ENCODE measurements at places on chromosomes 5 and 9. TPM values are rescaled to one million over a fixed set of nuclear protein-coding genes. Genes with fewer than 3 reads are reported as not detected.

GRCh38 chr9:114271556-114272510 is 51.1 kb upstream of the ORM1 start:
- no peak overlapping the region for H3K27ac ChIP-seq
- no peak for DNase-seq
- H3K4me3 ChIP-seq, result no peak overlapping the region
- H3K4me1 ChIP-seq, result no peaks in the 10 kb centered on the region

DNA sequence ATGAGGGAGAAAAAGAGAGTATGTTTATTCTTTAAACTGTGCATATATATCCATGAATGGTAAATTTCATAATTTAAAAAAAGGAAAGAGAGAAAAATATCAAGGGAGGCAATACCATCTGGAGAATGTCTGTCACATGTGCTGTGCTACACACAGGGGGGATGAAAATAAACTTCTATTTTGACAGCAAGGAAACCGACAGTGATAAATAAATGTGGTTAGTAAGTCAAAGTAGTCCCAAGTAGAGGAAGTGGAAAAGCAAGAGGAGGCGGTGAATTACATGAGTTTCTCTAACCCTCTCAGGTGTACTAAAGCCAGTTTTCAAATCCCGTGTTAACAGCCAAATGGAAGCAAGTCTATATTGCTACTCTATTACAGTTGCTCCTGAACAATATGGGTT is 83.3 kb downstream of the ICE1 start:
- no peak for DNase-seq
- H3K36me3 ChIP-seq, result no peaks in the 10 kb centered on the region
- no peak overlapping the region for H3K4me3 ChIP-seq
- no peak overlapping the region for H3K27ac ChIP-seq

- DNase-seq, result no peak
- H3K27me3 ChIP-seq, result no peaks in the 10 kb centered on the region
- H3K4me3 ChIP-seq, result no peak overlapping the region
- peaks cover 42% of the 10 kb centered on the region for H3K36me3 ChIP-seq
- no peak overlapping the region for H3K27ac ChIP-seq
Observed at GRCh38 chr5:38922199-38922598, 76.4 kb downstream of the OSMR start.

DNA sequence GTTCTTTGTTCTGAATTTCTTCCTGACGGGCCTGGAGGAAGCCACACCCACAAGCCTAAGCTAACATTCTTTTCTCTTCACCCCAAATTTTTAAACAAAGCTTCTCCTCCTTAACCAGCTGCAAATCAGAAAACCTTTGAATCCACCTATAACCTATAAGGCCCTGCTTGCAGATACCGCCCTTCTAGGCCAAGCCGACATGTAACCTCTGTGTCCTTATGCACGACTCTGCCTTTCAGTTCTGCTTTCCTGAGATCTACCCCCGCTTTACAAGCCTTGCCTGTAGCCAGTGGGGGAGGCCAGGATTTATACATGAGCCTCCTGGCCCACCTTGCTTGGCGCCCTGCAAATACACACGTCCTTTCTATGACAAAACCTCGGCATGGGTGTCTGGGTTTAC is 19.3 kb downstream of the BRD9 start:
- no peak overlapping the region for H3K27ac ChIP-seq
- no peaks in the 10 kb centered on the region for H3K4me1 ChIP-seq
- H3K4me3 ChIP-seq, result no peak overlapping the region
- H3K36me3 ChIP-seq, result peaks cover 96% of the 10 kb centered on the region

GRCh38 chr5:159424123-159424522 is 93.8 kb upstream of the IL12B start:
- H3K27me3 ChIP-seq, result no peaks in the 10 kb centered on the region
- H3K4me1 ChIP-seq, result peaks cover 14% of the 10 kb centered on the region
- no peaks in the 10 kb centered on the region for H3K36me3 ChIP-seq
- no peak for DNase-seq
- H3K4me3 ChIP-seq, result no peak overlapping the region

- H3K4me3 ChIP-seq, result no peak overlapping the region
- H3K4me1 ChIP-seq, result peaks cover 11% of the 10 kb centered on the region
- H3K27ac ChIP-seq, result no peak overlapping the region
- no peak for DNase-seq
Observed at GRCh38 chr9:14133394-14133793, 180.5 kb downstream of the NFIB start.

DNA sequence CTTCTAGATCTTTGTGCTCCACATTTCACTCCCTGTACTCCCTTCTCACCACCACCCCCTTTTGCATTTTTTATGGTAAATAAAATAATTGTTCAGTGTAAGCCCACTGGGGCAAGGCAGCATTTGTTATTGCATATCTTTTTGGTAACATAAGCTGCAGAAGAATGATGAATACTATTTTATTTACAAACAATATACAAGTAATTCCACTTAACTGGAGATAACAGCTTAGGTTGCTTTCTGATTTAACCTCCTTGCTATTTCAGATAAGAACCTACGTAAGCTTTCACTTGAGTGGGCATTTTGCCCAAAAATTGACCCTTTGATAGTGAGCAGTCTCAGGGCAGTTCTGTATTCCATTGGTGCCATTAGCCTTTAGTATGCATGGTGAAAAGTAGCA is 417.9 kb downstream of the SH3GL2 start:
- no peak for DNase-seq
- H3K4me3 ChIP-seq, result no peak overlapping the region
- no peaks in the 10 kb centered on the region for H3K27me3 ChIP-seq
- no peak overlapping the region for H3K27ac ChIP-seq

DNA sequence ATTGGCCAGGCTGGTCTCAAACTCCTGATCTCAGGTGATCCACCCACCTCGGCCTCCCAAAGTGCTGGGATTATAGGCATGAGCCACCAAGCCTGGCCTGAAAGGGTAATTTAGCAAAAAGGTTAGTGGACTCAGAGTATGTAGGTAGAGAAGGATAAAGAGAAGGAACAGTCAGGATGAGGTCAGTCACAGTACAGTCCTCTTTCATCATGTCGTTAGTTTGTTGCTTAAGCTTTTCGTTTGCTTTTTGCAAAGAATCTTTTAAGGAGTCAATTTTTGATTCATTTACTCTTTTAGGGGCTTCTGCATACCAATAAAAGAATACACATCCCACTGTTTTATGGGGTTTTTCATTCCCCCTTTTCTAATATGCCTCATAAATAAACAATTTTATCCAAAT is 17.8 kb upstream of the GBGT1 start:
- no peak overlapping the region for H3K4me3 ChIP-seq
- no peaks in the 10 kb centered on the region for H3K4me1 ChIP-seq
- no peaks in the 10 kb centered on the region for H3K27me3 ChIP-seq
- no peak overlapping the region for H3K27ac ChIP-seq
- no peaks in the 10 kb centered on the region for H3K36me3 ChIP-seq
- no peak for DNase-seq

DNA sequence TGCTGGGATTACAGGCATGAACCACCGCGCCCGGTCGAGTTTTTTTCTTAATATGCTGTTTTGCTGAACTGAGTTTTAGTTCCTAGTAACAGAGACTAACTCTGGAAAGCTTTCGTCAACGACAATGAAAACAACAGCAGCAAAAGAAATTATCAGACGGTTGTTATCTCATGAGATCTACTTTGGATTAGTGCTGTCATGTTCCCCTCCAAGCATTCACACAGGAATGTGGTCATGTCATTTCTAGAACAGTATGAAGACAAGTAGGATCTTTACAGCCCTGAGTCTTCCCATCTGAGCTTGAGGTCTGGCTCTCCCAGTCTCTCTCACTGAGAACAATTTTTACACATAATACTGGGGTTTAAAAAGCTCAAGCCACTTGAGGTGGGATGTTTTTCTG is 4.0 kb upstream of the ANKRD33B start:
- no peak for DNase-seq
- H3K27me3 ChIP-seq, result peaks cover 12% of the 10 kb centered on the region
- peaks cover 21% of the 10 kb centered on the region for H3K4me1 ChIP-seq
- no peak overlapping the region for H3K27ac ChIP-seq
- no peak overlapping the region for H3K4me3 ChIP-seq

GRCh38 chr5:33088176-33088575 is 352.6 kb upstream of the TARS1 start:
- no peaks in the 10 kb centered on the region for H3K4me1 ChIP-seq
- DNase-seq, result no peak
- H3K27me3 ChIP-seq, result no peaks in the 10 kb centered on the region
- no peak overlapping the region for H3K27ac ChIP-seq

DNA sequence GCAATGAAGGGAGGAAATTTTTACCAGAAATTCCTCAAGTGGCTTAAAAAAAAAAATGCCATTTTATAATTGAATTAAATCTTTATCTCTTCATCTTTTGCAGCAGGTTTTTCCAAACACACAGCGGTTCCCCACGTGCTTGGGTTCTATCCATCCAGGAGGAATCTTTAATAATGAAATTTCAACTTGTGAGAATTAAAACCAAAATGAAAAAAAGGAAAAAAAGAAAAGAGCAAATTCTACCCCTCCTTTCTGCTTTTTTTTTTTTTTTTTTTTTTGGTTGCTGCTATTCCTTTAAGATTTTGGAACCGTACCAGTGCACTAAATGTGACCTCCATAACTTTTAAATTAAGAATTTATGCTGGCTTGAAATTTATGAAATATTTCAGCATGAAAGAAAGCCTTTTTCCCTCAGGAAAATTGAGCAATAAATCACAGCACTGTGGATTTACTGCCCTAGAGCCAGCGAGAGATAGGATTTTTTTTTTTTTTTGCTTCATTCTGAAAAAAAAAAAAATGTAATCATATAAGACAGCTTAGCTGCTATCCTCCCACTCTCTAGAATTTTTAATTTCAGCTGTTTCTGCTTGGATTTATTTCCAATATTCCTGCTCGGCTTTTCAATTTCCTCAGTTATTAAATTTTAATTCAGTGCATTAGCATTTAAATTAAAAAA is 88.5 kb downstream of the ZNF618 start:
- H3K4me3 ChIP-seq, result no peak overlapping the region
- H3K27me3 ChIP-seq, result no peaks in the 10 kb centered on the region
- no peaks in the 10 kb centered on the region for H3K36me3 ChIP-seq
- DNase-seq, result no peak
- no peaks in the 10 kb centered on the region for H3K4me1 ChIP-seq

- no peak overlapping the region for H3K4me3 ChIP-seq
- no peak overlapping the region for H3K27ac ChIP-seq
- no peaks in the 10 kb centered on the region for H3K27me3 ChIP-seq
- DNase-seq, result no peak
Observed at GRCh38 chr9:70987986-70988385, 133.4 kb downstream of the TRPM3 start.

GRCh38 chr5:4015709-4016108 is 420.1 kb downstream of the IRX1 start:
- no peaks in the 10 kb centered on the region for H3K36me3 ChIP-seq
- H3K4me3 ChIP-seq, result no peak overlapping the region
- H3K27me3 ChIP-seq, result no peaks in the 10 kb centered on the region
- DNase-seq, result no peak
- peaks cover 16% of the 10 kb centered on the region for H3K4me1 ChIP-seq

- DNase-seq, result no peak
- no peaks in the 10 kb centered on the region for H3K36me3 ChIP-seq
- no peak overlapping the region for H3K4me3 ChIP-seq
Observed at GRCh38 chr9:27248702-27249101, 48.2 kb downstream of the EQTN start.

GRCh38 chr5:14665949-14666348 is 1.4 kb downstream of the OTULIN start:
- DNase-seq, result no peak
- H3K4me1 ChIP-seq, result peaks cover 39% of the 10 kb centered on the region
- no peaks in the 10 kb centered on the region for H3K27me3 ChIP-seq
- H3K4me3 ChIP-seq, result peak overlapping the region; percentile 63
- H3K27ac ChIP-seq, result no peak overlapping the region

GRCh38 chr9:37929441-37929895 is 25.5 kb upstream of the SLC25A51 start:
- H3K36me3 ChIP-seq, result no peaks in the 10 kb centered on the region
- peaks cover 33% of the 10 kb centered on the region for H3K4me1 ChIP-seq
- H3K27ac ChIP-seq, result no peak overlapping the region
- H3K4me3 ChIP-seq, result no peak overlapping the region
- DNase-seq, result no peak

- peaks cover 64% of the 10 kb centered on the region for H3K4me1 ChIP-seq
- peak overlapping the region; percentile 96 for H3K27ac ChIP-seq
- no peaks in the 10 kb centered on the region for H3K27me3 ChIP-seq
Observed at GRCh38 chr5:147403651-147404640, 105.9 kb downstream of the DPYSL3 start.

DNA sequence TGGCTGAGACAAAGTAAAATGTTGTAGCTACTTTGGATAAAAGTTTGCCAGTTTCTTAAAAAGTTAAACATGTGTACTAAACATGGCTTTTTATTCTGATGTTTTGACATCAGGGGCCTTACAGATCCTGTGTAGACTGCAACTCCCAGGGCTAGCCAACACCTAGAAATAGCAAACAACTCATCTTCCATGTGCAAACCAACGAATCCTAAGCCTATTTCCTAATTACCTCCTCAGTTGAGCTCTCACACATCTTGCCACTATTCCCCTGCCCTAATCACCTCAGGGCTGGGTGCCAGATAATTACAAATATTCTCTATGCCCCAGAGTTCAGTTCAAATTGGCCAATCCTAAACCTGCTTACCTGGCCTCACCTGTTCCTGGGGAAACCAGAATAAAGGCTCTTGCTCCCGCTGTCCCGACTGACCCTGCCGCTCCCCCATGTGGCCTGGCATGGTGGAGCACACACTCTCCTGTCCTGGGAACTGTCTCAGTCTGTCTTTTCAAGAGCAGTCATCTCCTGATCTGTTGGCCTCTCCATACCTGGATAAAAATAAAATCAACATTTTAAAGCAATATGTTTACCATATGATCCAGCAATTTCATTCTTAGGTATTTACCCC is 37.1 kb upstream of the FAM169A start:
- no peaks in the 10 kb centered on the region for H3K27me3 ChIP-seq
- no peak for DNase-seq
- H3K36me3 ChIP-seq, result no peaks in the 10 kb centered on the region
- no peak overlapping the region for H3K4me3 ChIP-seq
- H3K4me1 ChIP-seq, result no peaks in the 10 kb centered on the region
- no peak overlapping the region for H3K27ac ChIP-seq

The SLCO4C1 gene
- not detected for total RNA-seq

The PLCXD3 gene
- total RNA-seq, result 3.0 TPM

The TMEM171 gene
- total RNA-seq, result not detected

The OR1L6 gene
- total RNA-seq, result not detected

The GPX8 gene
- 8.4 TPM for total RNA-seq

The FAM221B gene
- not detected for total RNA-seq

The APBB3 gene
- 12.5 TPM for total RNA-seq

All from esophagus muscularis mucosa (tissue), 4 donors.